ENCODE measurements at places on chromosomes 6 and 20. TPM values are rescaled to one million over a fixed set of nuclear protein-coding genes. Genes with fewer than 3 reads are reported as not detected.
A peak's percentile ranks its signal among the peaks of the same experiment; 100 is the strongest.

DNA sequence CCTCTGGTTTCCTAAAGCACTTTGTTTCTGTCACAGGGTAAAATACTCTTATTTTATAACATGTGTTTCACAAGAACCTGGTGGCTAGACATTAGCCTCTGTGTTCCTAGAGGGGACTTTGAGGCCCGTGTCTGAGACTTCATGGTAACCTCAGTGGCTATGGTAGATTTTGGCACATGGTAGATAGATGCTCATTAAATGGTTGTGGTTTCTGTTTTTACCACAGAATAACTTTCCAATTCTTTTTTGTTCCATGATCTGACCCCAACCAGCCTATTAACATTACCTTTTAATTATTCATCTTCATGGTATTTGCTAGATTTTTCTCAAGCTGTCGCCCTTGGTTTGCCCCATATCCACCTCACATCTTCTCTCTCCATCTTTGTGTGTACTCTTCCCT, 34.3 kb downstream of the CCN2 start:
- no peak for DNase-seq

Gene PET117
- polyA plus RNA-seq = 11.0 TPM

- no peak for DNase-seq
Measured at GRCh38 chr20:64036346-64037198, 590 bp downstream of the C20orf204 start.

- peak; percentile 73 for DNase-seq
Measured at GRCh38 chr6:68756454-68757375, 121.6 kb downstream of the ADGRB3 start.

GRCh38 chr20:44738813-44739477, 6.7 kb upstream of the KCNK15 start:
- DNase-seq = peak; percentile 70

DNA sequence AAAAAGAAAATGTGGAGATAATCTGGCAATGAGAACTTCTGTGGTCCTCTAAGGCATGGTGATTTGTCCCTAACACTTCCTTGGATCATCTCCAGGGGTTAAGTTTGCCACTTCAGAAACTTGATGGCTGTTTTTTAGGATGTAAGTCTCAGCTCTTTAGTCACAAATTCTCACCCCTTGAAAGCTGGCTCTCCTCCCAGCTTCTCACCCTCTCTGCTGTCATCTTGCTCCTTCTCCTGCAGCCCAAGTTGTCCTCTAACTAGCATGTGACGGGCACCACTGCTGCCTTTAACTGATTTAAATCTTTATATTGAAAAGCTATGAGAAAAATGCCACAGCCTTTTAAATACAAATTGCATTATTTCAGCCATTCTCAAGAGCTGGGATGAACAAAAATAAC, 107.8 kb downstream of the MAP3K5 start:
- no peak for DNase-seq

Gene VWA7
- 3.7 TPM for polyA plus RNA-seq

DNA sequence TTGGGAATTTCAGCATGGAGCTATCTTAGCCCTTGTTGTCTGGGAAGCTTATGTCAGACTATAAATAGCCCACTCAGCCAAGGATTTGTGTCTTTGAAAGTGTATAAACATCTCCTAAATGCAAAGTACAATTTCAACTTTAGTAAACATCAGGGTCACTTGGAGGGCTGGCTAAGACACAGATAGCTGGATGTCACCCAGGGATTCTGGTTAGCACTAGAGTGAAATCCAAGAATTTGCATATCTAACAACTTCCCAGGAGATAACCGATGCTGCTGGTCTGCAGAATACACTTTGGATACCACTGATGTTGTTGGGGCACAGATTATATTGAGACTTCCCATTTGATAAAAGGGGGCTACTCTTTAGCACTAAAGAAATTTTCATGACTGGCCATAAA, 130.9 kb downstream of the PAX1 start:
- DNase-seq = no peak

Gene CALHM4
- 0.13 TPM for polyA plus RNA-seq

GRCh38 chr6:39073471-39074355, 25.1 kb downstream of the GLP1R start:
- DNase-seq = no peak

Gene TFAP2A
- polyA plus RNA-seq = 0.27 TPM

Gene KCNK15
- not detected for polyA plus RNA-seq

Gene FAM217A
- 2.5 TPM for polyA plus RNA-seq

GRCh38 chr20:9543214-9543613, 28.8 kb downstream of the LAMP5 start:
- no peak for DNase-seq

Gene INSM1
- 0.90 TPM for polyA plus RNA-seq

GRCh38 chr6:6656287-6656686, 67.8 kb downstream of the LY86 start:
- DNase-seq = no peak

Gene SEL1L2
- not detected for polyA plus RNA-seq

GRCh38 chr6:62891065-62891647, 320.1 kb upstream of the FKBP1C start:
- DNase-seq = no peak

DNA sequence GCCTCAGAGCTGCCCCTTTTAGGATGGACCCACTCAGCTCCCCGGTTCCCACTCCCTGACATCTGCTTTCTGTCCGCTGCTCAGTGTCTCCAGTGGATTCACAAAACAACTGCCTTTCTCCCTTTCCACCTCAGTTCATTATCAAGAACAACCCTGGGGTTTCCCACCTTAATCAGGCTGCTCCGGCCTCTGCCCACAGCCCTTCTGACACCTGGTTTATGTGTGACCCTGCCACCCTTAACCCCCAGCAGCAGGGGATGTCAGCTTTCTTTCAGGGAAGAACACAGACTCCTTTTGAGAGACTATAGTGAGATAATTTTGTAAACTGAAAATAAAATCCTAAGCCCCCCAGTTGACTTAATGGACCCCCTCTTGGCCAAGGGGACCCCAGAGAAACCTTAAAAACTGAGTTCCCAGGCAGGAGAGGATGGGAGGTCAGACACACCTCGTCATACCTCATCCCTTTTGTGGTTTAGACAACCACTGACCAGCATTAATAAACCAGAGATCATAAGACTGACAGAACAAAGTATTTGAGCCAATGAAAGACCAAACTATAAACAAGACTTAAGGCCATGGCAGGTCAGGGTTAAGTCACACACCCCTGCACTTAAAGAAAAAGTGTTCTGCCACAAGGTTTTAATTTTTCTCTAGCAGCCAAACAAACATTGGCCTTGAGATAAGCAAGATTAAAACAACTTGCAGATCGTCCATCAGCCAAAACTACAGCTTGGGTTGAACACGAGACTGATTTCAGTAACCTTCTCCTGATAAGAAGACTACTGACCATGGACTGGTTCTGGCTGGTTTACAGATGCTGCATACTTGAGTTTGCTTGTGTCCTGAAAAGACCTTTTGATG, 42.4 kb upstream of the DDR1 start:
- DNase-seq = no peak

GRCh38 chr20:14299831-14300230, 37.6 kb downstream of the FLRT3 start:
- DNase-seq = no peak

GRCh38 chr6:138035070-138035469, 72.1 kb downstream of the PERP start:
- DNase-seq = no peak

- no peak for DNase-seq
Measured at GRCh38 chr6:38518511-38519304, 121.0 kb downstream of the BTBD9 start.

DNA sequence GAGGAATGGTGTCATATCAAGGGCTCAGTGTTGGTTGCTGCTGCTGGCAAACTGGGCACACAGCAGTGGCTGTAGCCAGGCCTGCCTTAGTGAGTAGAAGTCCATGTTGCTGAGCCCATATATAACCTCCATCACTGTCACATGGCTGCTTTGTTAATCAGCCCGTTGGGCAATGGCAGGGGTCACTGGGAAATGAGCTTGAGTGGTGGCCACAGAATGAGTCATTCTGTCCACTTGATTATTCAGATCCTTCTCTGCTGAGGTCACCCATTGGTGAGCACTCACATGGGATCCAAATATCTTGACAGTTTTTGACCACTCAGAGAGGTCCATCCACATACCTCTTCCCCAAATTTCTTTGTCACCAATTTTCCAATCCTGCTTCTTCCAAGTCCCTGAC, 898.9 kb upstream of the EYS start:
- DNase-seq = no peak

Gene TAP2
- 19.6 TPM for polyA plus RNA-seq

GRCh38 chr20:58892141-58892931, 39.8 kb downstream of the GNAS start:
- DNase-seq = peak; percentile 81

- DNase-seq = peak; percentile 64
Measured at GRCh38 chr6:27188061-27188884, 59.2 kb upstream of the PRSS16 start.

- DNase-seq = no peak
Measured at GRCh38 chr20:61895686-61896057, 170.0 kb downstream of the TAF4 start.

DNA sequence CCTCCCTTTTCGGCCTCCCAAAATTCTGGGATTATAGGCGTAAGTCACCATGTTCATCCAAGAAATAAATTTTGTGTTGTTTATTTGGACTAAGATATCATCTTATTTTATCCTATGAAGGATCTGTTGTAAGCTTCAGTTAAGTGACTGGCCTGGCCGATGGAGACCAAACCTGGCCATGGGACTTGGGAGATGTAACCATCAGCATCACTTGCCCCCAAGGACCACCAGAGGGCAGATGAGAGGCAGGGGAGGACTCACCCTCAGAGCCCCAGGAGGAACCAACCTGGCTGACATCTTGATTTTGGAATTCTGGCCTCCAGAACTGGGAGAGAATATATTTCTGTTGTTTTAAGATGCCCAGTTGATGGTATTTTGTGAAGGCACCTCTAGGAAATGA, 266.7 kb downstream of the CDH26 start:
- DNase-seq = no peak

Gene TGM3
- 0.26 TPM for polyA plus RNA-seq

Gene FGD2
- polyA plus RNA-seq = 5.5 TPM

Gene PNPLA1
- 0.21 TPM for polyA plus RNA-seq

Gene CNBD2
- 0.28 TPM for polyA plus RNA-seq

Gene ARMH2
- polyA plus RNA-seq = not detected

All from right lung (tissue), 10 donors.